ENCODE measurements at places on chromosomes 11 and 22.

DNA sequence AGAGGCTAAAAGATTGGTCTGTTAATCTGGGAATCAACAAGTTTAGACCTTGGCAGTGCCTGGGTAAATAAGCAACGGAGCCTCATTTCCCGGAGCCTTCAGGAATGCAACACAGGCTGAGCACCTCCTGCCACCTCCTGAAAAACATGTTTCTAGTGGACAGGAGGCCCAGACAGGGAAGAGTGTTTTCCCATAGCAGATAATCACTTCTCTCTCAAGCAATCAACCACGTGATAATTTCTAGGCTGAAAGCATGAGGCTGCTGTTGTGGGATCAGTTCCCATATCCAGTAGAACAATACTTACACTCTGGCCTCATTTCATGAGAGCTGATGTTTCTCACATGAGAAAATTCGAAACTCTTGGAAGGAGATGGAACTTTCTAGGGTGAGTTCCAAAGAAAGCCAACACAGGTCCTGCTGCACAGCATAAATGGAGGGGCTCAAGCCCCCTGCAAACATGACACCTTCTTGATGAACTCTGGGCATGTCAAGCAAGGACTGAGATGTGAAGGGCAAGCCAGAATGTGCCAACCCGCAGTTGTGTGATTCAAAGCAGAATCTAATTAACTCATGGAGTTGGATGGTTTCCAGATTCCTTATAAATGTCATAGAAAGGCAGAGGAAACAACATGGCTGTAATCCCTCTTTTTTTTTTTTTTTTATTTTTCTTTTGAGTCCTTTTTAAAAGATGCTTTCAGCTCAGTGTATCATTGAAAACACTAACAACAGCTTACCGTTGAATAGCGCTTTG lies 228.5 kb upstream of the SESN3 start:
- DNase-seq, result no peak

GRCh38 chr11:12123799-12124198 lies 13.4 kb downstream of the MICAL2 start:
- DNase-seq, result no peak

DNA sequence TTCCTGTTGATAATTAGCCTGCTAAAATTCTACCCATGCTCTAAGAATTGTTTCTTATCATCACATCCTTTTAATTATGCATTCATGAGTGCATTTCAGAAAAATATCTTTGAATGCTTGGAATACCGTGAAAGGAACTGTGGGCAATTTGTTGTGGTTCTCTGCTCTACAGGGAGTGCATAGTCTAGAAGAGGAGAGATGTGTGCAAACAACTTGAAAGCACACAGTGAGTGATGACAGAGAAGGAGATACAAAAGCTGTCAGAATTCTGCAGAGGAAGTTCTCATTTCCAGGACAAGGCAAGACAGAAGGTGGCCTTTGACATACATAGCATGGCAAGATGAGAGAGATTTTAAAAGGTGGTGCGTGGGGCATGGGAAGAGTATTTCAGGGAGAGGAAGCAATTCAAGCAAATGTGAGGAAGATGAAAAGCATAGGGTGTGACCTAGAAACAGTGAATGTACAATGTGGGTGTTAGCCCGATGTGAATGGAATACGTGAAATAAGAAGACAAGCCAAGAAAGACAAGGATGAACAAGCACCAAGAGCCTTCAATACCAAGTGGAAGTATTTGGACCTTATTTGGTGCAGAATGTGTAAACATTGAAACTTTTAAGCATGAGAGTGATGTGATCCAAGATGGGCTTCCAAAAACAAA lies 5.0 kb downstream of the MMP8 start:
- DNase-seq, result no peak

DNA sequence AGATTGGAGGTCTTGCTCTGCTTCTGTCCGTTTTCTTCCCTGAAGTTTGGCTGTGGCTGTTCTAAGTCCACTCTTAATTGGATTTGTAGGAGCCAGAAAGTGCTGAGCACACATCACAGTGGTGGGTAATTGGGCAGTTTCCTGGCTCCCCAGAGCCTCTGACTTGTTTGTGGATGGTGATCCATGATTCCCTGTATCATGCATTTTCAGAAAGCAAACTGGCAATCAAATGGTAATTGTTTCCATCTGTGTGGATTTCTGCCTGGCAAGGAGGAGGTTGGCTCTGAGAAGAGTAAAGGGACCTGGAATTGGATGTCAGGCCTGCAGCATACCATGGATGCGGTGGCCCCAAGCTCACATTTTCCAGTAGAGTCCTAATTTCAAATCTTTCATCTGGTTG lies 49.5 kb downstream of the PPFIBP2 start:
- no peak for DNase-seq

DNA sequence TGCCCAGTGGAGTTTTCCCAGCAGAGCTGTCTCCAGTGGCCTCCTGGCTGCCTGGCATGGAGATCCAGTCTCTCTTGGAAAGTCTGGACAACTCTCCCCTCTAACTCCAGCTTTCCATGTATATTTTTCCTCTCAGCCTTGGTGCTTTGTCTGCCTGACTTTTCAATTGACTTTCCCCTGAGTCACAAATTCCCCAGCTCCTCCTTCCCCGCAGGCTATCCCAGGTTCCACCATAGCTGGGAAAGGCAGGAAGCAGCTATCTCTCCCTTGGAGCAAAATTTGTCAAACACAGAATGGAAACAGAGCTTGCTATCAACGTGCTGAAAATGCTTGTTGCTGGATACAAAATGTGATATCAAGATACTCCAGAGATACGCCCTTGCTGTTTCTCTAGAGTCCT lies 384.8 kb downstream of the TMEM135 start:
- no peak for DNase-seq

DNA sequence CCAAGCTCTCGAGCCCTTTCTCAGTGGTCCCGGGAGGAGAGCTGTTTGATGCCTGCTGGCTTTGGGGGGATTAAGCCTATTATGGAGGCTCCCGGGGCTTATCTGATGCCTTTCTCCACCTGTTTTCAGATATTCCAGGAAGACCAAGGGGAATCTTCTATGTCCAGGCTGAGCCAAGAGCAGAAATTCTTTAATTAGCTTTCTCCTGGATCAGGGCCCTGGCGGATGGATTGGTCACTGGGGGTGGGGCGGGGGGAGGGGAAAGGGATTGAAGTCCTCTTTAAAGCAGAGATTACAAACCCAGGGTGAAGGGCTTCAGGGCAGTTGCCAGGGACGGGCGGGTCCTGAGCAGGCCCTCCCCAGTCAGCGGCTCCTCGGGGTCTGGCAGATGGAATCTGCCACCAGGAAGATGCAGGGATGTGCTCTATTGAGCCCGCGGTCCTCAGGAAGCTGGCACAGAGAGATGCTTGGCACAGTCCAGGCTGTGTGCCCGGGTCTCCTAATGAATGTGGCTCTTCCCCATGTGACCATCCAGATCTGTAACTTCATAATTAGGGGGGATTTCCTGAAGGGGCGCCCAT lies 33.6 kb downstream of the MACROD1 start:
- no peak for DNase-seq

DNA sequence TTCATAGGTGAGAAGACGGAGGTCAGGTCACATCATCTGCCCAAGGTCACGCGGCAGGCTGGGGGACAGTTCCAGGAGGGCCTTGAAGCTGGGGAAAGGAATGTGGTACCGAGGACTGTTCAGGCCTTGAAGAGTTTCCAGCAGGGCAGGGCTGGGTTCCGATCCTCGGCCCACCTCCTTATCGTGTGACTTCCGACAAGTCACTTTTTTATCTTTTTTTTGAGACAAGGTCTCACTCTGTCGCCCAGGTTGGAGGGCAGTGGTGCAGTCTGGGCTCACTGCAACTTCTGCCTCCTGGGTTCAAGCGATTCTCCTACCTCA lies 623 bp downstream of the NDUFS8 start:
- DNase-seq, result no peak

DNA sequence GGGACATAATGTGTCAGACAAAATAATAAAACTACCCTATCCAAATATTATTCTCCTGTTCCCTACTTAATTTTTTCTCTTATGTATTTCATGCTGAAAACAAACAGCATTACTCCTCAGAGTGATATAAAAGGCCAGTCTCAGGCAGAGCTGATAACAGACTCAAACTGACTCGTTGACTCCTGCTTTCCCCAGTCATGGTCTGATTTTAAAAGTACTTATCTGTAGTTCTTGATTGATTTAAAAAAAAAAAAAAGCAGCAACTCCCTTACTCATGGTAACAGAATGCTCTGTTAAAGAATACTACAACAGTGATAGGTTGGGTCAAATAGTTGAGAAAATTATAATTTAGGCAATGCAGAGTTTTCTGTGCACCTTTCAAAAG lies 90.3 kb upstream of the BARX2 start:
- DNase-seq, result no peak

DNA sequence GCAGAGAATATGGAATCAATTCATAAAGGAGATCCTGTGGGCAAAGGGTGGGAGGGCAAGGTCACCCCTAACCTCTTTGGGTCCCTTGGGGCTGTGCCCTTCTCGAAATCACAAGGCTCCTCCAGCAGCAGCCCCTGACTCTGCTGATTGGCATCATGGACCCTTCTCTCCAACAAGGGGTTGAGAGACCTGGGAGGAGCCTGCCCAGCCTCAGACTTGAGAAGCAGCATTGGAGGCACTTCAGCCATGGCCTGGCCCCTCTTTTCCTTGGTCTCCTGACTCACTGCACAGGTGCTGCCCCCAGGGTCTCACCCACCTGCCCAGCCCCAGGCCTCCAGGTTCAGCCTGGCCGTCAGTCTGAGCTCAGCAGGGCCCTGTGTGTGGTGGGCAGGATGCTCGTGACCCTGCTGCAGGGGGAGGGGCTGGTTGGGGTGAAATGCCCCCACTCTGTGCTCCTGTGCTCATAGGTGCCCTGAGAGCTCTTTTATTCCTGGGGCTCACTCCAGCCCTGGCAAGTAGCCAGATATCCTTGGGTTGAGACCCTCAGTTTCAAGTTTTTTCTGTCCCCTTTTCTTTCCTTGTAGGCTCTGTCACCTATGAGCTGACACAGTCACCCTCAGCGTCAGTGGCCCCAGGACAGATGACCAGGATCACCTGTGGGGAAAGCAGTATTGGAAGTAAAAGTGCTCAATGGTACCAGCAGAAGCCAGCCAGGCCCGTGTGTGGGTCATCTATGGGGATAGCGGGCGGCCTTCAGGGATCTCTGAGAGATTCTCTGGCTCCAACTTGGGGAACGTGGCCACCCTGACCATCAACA lies 110.8 kb downstream of the GGTLC2 start:
- no peak for DNase-seq

DNA sequence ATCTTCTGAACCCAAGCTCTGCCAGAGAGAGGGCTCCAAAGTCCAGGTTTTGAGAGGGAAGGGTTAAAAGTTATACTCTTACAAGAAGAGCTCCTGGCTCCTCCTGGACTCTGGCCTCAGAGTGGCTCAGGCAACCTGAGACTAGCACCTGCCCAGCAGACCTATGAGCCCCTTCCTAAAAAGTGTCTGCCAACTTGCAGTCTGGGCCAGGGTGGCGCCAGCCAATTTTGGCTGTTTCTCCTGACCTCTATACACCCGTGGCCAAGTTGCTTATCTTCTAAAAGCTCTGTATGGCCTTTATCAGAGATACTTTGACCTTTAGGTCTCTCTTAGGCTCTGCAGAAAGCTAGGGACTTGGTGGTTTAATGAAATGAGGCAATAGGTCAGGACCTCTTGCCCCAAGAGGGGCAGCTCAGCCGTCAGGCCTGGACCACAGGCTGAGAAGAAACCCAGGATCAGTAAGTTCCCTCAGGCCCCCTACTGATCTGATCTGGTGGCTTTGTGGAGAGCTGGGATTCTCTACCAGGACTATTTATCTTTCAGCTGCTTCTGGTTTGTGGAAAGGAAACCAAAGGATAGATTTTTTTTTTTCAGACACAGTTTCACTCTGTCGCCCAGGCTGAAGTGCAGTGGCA lies 10.3 kb upstream of the UCP3 start:
- DNase-seq, result no peak

DNA sequence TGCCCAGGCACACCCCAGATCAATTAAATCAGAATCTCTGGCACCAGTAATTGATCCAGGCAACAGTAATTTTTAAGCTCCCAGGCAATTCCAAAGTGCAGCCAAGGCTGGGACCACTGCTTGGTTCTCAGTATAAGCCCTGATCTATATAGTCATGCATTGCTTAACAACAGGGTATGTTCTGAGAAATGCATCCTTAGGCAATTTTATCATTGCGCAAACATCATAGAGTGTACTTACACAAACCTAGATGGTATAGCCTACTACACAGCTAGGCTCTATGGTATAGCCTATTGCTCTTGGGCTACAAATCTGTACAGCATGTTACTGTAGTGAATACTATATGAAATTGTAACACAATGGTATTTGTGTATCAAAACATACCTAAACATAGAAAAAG lies 651 bp upstream of the C11orf42 start:
- DNase-seq, result no peak

- DNase-seq, result no peak
Measured at GRCh38 chr22:29190918-29191317, 14.8 kb upstream of the EMID1 start.

GRCh38 chr11:57303280-57303989 lies 21.3 kb downstream of the TNKS1BP1 start:
- DNase-seq, result no peak

DNA sequence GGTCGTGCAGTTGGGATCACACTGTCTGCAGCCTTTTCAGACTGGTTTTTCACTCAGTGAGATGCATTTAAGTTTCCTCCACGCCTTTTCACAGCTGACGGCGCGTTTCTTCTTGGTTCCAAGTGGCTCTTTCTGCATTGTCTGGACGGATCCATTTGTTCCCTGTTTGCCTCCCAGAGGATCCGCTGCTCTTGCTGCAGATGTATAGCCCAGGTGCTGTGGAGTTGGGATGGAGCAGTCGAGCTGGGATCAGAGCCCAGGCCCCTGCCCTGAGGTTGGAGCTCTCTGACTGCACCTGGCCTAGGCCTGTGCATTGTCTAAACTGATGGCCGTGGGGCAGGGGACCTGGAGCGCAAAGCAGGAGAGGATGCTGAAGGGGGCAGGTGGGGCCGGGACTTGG lies 51.6 kb downstream of the PARVB start:
- no peak for DNase-seq

- no peak for DNase-seq
Measured at GRCh38 chr22:46634011-46634699, 14.0 kb downstream of the GRAMD4 start.

DNA sequence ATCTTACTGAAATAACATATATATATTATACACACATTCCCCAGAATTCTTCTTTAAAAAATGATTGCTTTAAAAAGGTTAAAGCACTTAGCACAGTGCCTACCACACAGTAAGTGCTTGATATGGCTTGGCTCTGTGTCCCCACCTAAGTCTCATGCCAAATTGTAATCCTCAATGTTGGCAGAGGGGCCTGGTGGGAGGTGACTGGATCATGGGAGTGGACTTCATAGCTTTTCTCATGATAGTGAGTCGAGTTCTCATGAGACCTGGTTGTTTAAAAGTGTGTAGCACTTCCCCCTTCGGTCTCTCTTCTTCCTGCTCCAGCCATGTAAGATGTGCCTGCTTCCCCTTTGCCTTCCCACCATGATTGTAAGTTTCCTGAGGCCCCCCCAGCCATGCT lies 6.2 kb downstream of the CRYAB start:
- no peak for DNase-seq

- DNase-seq, result no peak
Measured at GRCh38 chr11:83663446-83663845, 377.3 kb upstream of the CCDC90B start.
